HFFc6 (cell line): ENCODE measurements at places on chromosomes 5 and 9. TPM values are rescaled to one million over a fixed set of nuclear protein-coding genes. Genes with fewer than 3 reads are reported as not detected.

Gene ISL1
- 0.51 to 4.9 TPM (median 4.3 TPM) in 3 replicates for total RNA-seq

Gene ITGA1
- total RNA-seq, result 51.4 to 92.6 TPM (median 56.4 TPM) in 3 replicates

Gene PCDHA9
- total RNA-seq, result 0.03 TPM in 1 of 3 replicates, not detected in the others

DNA sequence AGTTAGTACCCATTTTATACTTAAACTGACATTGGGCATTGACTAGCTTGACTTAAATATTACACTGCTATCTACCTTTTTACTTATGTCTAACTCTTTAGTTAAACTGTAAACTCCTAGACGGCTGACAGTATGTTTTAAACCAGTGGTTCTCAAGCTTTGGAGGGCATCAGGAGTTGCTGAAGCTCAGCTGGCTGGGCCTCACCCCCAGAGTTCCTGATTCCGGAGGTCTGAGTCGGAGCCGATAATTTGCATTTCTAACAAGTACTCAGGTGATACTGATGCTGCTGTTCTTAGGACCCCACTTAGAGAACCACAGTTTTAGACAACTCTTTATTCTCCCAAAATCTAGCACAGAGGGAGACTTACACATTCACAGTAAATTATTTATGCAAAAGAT lies 63.3 kb upstream of the PCA3 start:
- H3K4me1 ChIP-seq, result peaks cover 10% of the 10 kb centered on the region
- H3K27me3 ChIP-seq, result peaks cover 47% of the 10 kb centered on the region
- no peak for DNase-seq
- no peak overlapping the region for H3K27ac ChIP-seq

DNA sequence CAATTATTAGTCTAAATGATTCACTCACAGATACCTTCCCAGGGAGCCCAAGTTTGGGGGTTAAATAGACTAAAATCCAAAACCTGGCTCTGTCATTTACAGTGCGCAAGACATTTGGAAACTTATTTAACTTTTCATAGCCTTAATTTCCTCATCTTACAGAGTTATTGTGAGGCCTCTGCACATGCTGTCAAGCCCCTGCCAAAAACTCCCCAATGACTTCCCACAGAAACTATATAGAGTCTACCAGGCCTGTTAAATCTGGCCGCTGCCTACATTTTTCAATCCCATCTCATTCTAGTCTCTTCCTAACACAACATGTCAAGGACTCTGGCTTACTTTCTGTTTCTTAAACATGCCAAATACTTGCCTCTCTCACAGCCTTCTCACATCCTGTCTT lies 412.5 kb downstream of the ELAVL2 start:
- H3K4me1 ChIP-seq, result no peaks in the 10 kb centered on the region
- no peak overlapping the region for H3K4me3 ChIP-seq
- no peaks in the 10 kb centered on the region for H3K36me3 ChIP-seq
